ENCODE measurements at places on chromosomes 7 and 10. TPM values are rescaled to one million over a fixed set of nuclear protein-coding genes. Genes with fewer than 3 reads are reported as not detected.

GRCh38 chr10:24483701-24484100 is 240.0 kb downstream of the ARHGAP21 start:
- DNase-seq, result no peak

DNA sequence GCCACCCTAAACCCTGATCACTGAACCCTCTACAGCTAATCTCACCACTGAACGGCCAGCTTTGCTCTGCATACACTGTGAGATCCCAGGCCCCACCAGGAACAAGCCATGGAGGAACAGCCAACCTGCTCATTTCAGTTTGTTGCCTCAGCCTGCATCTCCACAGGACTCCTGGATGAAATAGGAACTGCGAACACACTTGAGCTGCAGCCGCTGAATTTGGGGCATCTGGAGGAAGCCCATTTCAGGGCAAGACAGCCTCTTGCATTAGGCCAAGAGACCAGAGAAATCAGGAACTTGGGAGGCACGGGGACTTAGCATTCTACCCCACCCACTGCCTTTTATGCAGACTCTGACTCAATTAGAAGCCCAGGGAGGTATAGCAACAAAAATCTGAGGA is 14.5 kb upstream of the EGR2 start:
- no peak for DNase-seq

The SLC25A13 gene
- polyA plus RNA-seq, result 10.2 TPM

DNA sequence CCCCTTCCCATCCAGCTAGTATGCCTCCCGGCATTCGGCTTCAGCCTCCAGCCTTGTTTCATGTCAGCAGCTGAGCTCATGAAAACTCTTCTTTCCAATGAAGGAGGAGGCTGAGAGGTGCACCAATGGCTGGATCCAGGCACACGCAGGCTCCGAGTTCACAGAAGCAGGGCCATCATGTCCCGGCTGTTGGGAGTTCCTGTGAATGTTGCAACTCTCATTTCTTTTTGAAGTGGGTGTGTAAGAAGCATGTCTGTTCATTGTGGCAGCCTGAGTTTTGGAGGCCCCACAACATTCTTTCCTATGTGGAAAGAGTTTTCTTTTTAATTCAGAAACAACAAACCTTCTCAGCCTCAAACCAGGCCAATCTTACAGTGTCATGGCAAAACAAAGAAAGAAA is 89.7 kb downstream of the PTPRE start:
- no peak for DNase-seq

The MYO1G gene
- not detected for polyA plus RNA-seq

DNA sequence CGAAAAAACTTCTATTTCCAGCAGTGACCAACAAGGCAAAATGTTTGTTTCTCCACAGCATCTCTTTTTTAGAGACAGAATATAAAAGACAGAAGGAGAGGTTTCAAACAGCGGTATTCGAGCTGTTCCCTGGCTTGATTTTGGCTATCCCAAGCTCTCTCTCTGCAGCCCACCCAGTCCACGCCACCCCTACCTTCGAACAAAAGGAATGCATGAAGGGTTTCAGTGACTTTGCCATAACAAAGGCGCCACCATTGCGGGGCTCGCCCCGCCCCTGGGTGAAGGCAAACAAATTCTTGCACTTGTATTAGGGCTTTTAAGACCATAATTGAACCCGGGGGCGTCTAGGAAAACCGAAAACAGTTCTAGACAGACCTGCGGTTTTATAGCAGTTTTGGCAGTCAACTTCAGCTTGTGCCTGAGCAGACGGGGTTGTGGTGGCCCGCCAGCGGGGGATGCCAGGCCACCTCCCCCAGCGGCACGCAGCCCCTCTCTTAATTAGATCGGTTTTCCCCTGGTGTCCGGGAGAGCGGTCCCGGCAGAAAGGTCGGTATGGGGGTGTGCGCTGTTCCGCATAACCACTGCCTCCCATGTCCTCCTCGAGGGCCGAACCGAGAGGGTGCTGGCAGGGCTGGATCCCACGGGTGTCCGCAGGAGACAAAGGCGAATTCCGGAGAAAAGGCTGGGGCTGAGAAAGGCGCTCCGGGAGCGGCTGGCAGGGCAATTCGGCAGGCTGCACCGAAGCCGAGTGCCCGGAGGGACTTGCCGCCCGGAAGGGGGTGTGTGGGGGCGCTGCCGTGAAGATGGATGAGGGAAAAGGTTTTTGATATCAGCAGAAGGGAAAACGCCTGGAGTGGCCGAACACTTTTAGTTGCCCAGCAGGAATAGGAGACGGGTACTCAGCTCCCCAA is 2.7 kb upstream of the HOXA11 start:
- DNase-seq, result no peak

- peak; percentile 68 for DNase-seq
These were observed 26.3 kb upstream of the PPIF start for GRCh38 chr10:79320820-79321493.

DNA sequence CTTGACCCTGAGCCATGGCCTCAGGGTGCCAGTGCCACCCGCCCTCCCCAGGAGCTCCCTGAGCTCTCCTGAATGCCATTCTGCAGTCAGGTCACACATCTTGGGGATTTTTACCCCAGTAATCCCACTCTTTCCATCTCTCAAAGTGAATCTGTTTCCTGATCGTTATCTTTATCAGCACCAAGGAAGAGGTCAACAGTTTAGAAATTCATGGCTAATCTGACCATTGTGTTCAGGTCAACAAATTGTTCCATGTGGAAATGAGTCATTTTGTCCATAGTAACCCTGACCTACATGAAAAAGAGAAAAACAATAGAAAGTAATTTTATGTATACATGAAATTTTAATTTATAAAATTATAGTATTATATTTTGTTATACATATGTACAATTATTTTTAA is 28.8 kb upstream of the ZNF488 start:
- DNase-seq, result no peak

The ZFAND4 gene
- polyA plus RNA-seq, result 3.6 TPM

DNA sequence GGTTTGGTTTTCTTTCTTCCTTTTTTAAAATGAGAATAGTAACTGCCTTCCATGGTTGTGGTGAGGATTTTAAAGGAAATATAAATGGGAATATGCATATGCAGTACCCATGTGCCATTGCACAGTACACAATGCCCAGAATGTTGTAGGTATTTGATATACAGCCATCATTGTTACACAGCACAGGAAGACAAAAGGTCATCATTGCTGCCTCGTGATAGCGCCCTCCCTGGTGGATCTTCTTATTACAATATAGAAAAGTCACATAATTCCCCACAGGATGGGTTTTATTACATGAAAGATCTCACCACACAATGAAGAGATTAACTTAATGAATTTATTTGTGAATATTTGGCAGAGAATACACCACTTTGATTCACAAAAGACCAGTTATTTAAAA is 76.5 kb downstream of the PPP1R17 start:
- no peak for DNase-seq

The GRID2IP gene
- polyA plus RNA-seq, result not detected

The MACC1 gene
- polyA plus RNA-seq, result not detected

- no peak for DNase-seq
These were observed 103.2 kb upstream of the ADAM12 start for GRCh38 chr10:126491476-126491875.

DNA sequence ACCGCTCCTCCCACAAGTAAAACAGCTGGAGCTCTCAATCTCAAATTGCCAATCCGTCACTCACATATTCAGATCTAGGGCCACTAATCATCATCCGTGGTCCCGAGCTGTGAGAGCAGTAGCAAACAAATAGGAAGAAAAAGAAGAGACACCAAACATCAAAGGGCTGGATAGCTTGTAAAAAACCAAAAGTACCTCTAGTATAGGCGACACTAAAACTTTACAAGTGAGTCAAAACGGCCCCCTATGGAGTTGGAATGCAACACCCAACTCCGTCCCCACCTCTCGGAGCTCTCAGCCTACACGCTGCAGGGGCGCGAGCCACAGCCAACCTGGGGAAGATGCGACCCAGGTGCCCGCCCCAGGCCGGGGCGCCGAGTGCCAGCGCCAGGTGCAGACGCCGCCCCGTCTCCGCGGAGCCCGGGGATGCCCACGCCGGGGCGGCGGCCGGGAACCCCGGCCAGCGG is 581 bp downstream of the FAM3C start:
- DNase-seq, result no peak

DNA sequence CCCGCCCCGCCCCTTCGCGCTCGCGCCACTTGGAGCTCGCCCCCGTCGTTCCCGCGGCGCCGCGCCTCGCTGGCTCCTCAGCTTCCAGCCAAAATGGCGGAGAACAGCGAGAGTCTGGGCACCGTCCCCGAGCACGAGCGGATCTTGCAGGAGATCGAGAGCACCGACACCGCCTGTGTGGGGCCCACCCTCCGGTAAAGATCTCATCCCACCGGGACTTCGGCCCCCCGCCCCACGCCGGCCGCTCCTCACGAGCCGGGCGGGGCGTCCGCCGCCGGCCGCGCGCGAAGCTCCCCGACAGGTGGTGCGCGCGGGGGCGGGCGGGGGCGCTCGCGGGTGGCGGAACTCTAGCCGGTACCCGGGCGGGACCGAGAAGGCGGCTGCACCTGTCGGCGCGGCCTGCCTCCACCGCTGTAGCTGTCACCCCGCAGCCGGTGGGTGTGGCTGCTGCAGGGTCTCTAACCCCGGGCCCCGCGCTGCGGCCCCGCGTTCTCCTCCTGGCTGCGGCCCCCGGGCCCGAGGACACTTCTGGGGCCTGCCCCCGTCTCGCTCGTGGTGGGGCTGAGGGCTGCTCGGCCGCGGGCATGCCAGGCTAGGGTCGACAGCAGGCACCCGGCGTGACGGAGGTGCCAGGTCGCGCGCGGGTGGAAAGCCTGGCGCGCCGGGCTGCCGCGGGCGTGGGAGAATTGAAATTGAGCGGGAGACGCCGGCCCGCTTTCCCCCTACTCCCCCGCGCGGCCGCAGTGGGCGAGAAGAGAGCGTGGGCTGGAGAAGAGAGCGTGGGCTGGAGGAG is at the start of gene EXOC6:
Gene EXOC6 (plus strand): TSS at position 80 of the 793 bp plus-strand sequence. CDS start 14 bp downstream, at position 94.
- DNase-seq, result no peak

The CEP41 gene
- 24.5 TPM for polyA plus RNA-seq

The CHPF2 gene
- 42.6 TPM for polyA plus RNA-seq

GRCh38 chr10:34918060-34918775 is 103.1 kb upstream of the PARD3 start:
- DNase-seq, result no peak

- no peak for DNase-seq
These were observed 1.1 kb upstream of the PTPN12 start for GRCh38 chr7:77536017-77536412.

The TMEM273 gene
- polyA plus RNA-seq, result not detected

GRCh38 chr10:122295451-122295809 is 24.3 kb downstream of the BTBD16 start:
- DNase-seq, result no peak

DNA sequence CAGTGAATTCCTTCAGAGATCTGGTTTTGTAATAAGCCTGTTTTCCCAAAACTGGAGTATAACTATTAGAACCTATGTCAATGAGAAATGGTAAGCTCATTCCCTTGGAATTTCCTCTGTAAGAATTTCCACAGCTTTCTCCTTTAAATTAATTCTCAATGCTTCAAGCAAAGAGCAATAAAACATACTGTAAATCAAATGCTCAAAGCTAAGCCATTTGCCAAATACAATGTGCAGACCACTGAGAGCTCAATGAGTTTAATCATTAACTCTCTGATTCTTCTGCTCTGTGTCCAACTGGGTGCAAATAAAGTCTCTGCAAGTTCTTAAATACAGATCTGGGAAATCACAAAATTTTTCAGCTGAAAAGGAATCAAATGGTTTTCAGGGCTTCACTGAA is 227.6 kb upstream of the IMMP2L start:
- no peak for DNase-seq

DNA sequence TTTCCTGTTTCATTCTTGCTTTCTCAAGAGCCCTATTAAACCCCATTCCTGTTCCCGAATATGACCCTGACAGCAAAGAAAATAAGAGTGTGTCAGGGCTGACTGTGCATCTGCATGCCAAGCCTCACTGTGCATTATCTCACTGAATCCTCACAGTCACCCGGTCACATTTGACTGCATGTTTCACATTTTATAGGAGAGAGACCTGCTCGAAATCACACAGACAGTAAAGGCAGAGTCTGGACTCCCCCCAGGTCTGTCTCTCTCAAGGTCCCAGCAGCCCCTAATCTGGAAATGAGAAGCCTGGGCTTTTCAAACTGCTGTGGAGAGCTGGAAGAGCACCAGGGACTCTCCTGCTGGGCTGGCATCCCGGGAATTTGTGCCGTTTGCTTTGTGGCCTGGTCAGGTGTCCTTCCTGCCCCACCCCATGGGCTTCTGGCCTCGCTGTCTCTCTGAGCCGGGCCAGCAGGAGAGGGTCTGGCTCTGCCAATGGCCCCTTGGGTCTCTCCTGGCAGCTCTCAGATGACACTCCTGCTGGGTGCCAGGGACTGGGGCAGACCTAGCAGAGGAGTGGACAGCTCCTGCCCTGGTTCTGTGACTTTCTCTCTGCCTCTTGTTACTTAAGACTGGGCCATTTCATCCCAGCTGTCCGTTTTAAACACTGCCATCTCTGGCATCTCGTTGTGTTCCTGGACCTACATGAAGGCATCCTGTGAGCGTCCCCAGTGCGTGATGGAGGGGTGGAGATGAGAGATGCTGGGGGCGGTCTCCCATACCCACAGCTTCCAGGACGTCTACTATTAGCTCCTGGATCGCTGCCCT is 173.6 kb downstream of the ARHGAP12 start:
- DNase-seq, result no peak

The AKR1C1 gene
- 4.2 TPM for polyA plus RNA-seq

DNA sequence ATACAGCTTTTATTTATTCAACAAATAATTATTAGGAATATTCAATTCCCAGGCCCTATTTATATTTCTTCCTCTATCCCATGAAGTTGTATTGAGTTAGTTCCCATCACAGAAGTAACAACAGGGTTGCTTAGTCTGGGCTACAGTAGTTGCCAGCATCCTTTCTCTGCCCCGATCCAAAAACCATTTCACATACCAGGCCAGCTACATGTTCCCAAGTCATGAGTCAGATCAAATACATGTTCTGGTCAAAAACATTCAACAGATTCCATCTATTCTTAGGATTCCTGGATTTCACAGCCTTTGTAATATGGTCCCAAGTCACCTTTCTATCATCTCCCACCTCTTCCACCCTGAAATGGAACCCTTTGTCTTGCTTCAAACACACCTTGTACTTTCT is 91.6 kb downstream of the RAB11FIP2 start:
- DNase-seq, result no peak

All from BJ (cell line).